Posterior vena cava (tissue), 2 donors: ENCODE measurements at places on chromosomes 4 and X. TPM values are rescaled to one million over a fixed set of nuclear protein-coding genes. Genes with fewer than 3 reads are reported as not detected.

The MAGEC1 gene
- not detected for total RNA-seq

The ADH6 gene
- total RNA-seq = not detected

The UGT2A2 gene
- total RNA-seq = not detected

The PAK3 gene
- 13.8 TPM for total RNA-seq

The JADE3 gene
- 6.6 TPM for total RNA-seq

DNA sequence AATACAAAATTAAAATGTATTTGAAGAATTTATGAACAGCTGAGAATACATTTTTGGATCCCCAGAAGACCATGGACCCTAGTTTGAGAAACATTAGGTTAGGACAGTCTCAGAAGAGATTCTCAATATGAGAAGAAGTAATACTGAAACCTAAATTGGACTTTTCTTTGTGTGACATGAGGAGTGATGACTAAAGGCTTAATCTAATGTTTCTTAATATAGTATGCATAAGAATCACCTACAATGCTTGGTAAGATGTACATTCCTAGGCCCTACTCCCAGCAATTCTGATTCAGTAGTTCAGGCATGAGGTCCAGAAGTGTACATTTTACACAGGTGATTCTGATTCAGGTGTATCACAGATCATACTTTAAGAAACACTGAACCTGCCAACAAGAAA lies 31.6 kb upstream of the HUWE1 start:
- no peak for DNase-seq

- DNase-seq = no peak
Observed at GRCh38 chr4:153364061-153364460, 19.6 kb downstream of the MND1 start.

DNA sequence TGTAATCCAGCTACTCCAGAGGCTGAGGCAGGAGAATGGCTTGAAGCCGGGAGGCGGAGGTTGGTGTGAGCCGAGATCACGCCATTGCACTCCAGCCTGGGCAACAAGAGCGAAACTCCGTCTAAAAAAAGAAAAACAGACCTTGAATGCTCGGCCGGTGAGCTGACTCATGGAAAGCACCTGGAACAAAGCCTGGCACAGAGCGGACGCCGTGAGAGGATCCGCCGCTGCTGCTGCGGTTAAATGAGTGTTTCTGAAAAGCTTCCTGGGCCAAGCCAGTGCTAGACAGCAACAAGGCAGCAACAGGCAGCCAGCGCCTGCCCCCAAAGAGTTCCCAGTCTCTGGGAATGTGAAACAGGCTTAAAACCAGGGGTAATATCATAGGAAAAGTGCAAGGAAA lies 186.4 kb downstream of the AFAP1 start:
- no peak for DNase-seq

DNA sequence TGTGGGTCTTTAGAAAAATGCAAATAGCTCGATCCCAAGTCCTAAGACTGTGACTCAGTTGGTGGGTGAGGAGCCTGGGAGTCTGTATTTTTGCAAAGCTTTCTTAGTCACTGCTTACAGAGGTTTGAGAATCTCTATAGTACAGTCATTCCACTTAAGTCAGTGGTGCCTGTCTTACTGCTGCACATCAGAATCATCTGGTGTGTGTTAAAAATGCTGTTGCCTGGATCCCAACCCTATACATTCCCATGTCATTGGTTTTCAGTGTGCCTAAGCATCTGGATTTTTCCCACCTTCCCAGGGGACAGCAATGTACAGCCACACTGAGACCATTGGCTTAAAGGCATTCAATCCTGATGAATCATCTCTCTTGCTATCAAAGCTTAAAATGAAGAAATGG lies 21.0 kb upstream of the GEMIN8 start:
- no peak for DNase-seq

GRCh38 chr4:173502282-173502681 lies 27.7 kb downstream of the HAND2 start:
- no peak for DNase-seq

- DNase-seq = no peak
Observed at GRCh38 chr4:148563684-148564083, 121.5 kb upstream of the NR3C2 start.

- peak; percentile 83 for DNase-seq
Observed at GRCh38 chr4:86594559-86595425, 677 bp downstream of the PTPN13 start.

DNA sequence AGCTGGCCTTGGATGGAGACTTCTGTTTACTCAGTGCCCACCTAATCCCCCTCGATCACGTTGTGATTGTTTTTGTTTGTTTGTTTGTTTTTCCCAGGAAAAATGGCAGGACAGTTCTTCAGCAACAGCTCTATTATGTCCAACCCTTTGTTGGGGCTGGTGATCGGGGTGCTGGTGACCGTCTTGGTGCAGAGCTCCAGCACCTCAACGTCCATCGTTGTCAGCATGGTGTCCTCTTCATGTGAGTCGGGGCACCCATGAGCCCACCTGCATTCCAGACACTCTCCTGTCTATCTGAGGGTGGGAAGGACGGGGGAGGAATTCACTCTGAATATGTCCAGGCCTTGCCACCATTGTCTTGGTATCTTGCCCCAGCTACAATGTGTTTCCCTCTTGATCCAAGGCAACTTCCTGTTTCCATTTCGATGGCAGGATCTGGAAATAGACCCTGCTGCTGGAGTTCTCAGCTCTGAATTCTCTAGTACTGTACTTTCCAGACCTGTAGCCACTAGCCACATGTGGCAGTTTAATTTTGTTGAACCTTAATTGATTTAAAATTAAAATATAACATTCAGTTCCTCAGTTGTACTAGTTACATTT lies 10.5 kb downstream of the SLC34A2 start:
- no peak for DNase-seq

- no peak for DNase-seq
Observed at GRCh38 chr4:90403781-90404180, 276.6 kb downstream of the CCSER1 start.

DNA sequence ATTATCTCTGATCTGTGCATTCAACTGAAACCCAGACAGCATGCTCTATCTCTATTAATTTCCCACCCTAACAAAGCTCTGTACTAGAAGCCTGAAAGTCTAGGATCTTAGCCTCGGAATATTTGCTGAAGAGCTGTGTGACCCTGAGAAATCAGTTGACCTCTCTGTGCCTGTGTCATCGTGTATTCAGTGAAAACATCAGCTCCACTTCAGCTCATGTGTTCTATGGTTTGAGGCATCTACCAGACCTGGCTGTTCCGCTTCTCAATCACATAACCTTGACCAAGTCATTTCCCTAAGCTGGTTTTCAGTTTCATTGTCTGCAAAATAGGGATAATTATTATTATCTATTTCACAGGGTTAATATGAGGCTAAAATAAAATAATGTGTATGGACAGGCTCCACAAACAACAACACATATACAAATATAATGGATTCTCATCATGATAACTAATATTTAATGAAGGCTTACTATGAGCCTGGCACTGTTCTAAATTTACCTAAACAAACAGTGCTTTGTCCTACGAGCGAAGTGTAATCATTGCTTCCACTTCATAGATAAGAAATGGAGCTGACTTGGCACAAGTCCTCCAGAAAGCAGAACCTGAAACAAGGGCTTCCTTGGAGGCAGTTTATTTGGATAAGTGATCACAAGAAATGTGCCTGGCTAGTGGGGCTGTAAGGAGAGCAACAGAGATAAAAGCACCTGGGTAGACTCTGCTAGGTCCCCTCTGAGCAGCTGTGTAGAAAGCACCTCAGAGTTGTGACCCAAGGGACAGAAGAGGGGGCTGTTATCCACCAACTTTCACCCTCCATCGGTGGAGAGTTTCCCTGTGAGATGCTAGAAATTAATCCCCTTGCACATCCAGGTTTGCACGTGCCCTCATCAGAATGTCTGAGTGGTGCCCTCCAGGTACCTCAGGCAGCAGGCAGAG lies 356.9 kb downstream of the RAB28 start:
- DNase-seq = no peak

GRCh38 chr4:184355111-184355604 lies 119.2 kb downstream of the IRF2 start:
- DNase-seq = no peak

DNA sequence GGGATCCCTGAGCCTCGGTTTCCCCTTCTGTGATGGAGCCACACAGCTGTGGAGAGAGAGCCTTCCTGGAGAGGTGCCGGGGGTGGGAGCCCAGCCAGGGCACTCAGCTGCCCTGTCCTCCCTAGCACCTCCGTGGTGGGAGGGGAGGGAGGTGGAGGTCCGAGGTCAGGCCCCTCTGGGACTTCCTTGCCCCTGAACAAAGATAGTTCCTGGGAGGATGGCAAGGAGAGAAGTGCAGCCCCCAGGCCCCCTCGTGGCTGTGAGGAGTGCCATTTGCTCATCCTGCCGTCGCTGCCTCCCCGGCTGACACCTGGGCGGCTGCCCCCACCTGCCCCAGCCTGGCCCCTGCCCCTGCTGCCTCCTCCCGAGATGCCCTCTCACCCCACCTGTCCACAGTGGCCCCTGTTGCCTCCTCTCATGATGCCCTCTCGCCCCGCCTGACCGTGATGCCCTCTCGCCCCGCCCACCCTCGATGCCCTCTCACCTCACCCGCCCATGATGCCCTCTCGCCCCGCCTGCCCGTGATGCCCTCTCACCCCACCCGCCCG lies 12.7 kb downstream of the DOK7 start:
- DNase-seq = no peak

DNA sequence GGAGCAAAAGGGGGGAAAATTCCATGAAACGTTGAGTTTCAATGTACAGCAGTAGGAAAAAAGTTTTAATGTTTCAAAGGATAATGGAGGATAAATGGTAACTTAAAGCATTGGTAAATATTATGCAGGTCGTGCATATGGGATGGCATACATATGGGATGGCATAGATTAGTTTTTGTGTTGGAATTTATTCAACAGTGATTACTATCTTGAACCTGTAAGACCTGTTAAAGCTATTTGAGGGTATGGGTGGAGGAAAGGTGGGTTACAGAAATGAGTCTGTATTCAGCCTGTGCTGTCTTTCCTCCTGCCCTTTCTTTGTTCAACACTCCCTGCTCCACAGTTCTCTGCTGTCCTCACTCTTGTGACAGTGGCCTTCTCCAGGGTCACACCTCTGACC lies 54.6 kb downstream of the ARHGAP10 start:
- no peak for DNase-seq

GRCh38 chr4:5563856-5564255 lies 144.5 kb downstream of the EVC2 start:
- DNase-seq = no peak

DNA sequence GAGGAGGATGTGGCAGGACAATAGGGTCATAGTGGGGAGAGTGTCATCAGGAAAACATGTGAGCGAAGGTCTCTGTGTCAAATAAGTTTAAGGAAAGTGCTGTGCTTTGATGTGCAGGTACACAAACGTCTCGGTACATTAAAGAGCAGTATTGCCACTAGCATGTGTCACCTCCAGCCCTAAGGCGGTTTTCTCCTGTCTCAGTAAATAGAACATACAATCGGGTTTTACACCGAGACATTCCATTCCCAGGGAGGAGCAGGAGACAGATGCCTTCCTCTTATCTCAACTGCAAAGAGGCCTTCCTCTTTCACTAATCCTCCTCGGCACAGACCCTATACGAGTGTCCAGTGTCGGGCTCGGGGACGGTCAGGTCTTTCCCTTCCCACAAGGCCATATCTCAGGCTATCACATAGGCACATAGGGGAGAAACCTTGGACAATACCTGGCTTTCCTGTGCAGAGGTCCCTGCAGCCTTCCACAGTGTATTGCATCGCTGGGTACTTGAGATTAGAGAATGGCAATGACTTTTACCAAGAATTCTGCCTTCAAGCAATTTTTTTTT lies 684.5 kb downstream of the PDHA2 start:
- no peak for DNase-seq

GRCh38 chr4:103915224-103915869 lies 195.6 kb upstream of the TACR3 start:
- DNase-seq = no peak

DNA sequence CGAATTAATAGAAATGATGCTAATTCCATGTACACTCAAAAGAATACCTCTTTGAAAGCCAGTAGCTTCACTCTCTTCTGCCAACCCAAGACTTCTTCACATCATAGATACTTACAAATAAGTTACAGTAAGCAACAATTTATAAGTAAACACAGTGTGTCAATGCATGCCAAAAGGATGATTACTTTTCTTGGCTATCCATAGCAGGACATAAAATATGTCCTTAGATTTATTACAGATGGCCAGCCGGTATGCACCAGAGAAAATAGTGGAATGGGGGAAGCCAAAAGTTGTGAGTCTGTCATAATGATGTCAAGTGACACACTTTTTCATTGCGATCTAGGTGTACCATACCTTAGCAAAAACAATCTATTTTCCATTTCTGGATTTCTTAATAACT lies 631 bp upstream of the BMX start:
- DNase-seq = no peak

GRCh38 chr4:98117363-98117762 lies 25.9 kb downstream of the STPG2 start:
- no peak for DNase-seq

DNA sequence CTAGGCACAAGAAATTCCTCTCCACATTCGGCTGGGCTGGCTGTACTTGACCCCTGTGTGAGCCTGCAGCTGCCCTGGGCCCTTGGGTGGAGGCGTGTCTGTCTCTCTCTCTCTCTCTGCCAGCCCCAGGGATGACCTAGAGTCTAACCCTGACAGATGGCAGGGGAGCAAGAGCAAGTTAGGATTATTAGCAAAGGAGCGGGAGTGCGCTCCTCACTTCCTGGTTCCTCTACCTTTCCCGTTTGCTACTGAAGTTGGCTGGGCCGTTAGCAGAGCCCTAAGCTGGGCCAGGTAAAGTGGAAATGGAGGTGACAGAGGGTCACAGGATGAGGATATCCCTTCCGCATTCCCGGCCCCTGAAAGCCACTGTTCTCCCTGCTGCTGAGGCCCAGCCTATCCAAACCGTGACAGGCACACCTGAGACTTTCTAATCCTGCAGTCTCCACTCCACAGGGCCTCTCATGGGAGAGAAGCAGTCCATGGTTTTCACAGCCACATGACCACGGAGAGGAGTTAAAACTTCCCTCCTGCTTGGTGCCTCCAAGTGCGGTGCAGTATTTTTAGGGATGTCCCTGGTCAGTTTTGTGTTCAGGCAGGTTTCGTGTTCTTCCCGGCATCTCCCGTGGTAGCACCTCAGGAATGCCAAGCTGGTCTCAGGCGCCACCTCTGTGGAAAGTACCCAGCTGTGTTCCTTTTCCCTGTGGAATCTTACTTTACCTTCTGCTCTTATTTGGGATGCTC lies 79.3 kb downstream of the CLDN22 start:
- DNase-seq = no peak

DNA sequence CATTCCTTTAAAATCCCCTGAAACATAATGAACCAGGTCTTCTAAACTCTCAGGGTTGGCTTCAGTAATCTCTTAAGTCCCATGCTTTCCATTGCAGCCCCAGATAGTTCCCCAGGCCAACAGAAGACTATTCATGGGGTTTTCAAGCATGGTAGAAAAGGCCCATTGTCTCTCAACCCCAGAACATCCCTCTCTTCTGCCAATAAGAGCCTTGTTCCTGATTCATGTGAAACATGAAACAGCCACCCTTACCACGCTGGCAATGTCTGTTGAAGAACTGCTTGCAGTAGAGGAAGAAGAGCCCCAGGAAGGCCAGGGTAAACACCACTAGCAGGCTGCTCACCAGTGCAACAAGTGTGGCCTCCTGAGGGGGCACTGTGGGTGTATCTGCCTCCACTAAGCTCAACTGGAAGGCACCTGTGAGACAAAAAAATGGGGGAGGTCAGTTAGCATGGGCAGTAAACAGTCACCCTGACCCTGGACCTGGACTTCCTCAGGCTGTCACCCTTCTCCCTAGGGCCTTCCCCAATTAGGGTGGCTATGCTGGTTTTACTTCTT lies 36.4 kb downstream of the EDA2R start:
- no peak for DNase-seq

- no peak for DNase-seq
Observed at GRCh38 chrX:24145303-24146186, 4.0 kb upstream of the ZFX start.

- DNase-seq = no peak
Observed at GRCh38 chrX:47080215-47080914, 2.1 kb downstream of the RGN start.

GRCh38 chr4:15455290-15455689 lies 14.4 kb upstream of the CC2D2A start:
- peak; percentile 83 for DNase-seq
